Hepatocyte (in vitro differentiated cells): ENCODE measurements at places on chromosomes 3 and 15. TPM values are rescaled to one million over a fixed set of nuclear protein-coding genes. Genes with fewer than 3 reads are reported as not detected.

SLC9C1 gene
- 0.30 TPM in 1 of 2 replicates, not detected in the other for polyA plus RNA-seq

SPTBN5 gene
- polyA plus RNA-seq, result 1.9 and 2.6 TPM in 2 replicates

CHRNA5 gene
- polyA plus RNA-seq, result 1.1 and 1.5 TPM in 2 replicates

GRCh38 chr15:41160639-41161315 is 44.7 kb upstream of the INO80 start:
- DNase-seq, result no peak

ADCY5 gene
- polyA plus RNA-seq, result 2.1 and 4.7 TPM in 2 replicates

- DNase-seq, result no peak
Observed at GRCh38 chr15:66261056-66261455, 7.5 kb upstream of the MEGF11 start.

GRCh38 chr3:112391648-112392047 is 58.7 kb downstream of the CD200 start:
- DNase-seq, result no peak

DNA sequence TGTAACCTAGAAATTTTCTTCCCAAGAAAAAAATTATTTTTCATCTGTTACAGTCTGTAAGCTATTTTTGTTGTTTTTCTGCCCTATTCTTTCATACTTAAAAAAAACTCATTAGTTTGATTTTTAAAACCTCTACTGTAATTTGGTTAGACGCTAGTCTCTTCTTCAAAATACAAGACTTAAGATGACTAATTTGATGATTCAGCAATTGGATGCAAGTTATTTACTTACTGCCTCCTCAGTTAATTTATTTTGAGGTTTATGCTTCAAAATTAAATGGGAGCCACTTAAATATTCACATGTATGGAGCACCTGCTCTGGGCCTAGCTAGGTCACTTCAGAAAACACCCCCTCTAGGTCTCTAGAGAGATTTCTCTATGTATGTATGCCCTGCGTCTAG is 132.4 kb downstream of the IQCH start:
- DNase-seq, result no peak

GRCh38 chr3:179955809-179956208 is 80.9 kb downstream of the PEX5L start:
- DNase-seq, result no peak

MYEF2 gene
- 10.6 and 11.7 TPM in 2 replicates for polyA plus RNA-seq

- peak; percentile 5 for DNase-seq
Observed at GRCh38 chr3:108189440-108189839, 32.8 kb downstream of the IFT57 start.

DNA sequence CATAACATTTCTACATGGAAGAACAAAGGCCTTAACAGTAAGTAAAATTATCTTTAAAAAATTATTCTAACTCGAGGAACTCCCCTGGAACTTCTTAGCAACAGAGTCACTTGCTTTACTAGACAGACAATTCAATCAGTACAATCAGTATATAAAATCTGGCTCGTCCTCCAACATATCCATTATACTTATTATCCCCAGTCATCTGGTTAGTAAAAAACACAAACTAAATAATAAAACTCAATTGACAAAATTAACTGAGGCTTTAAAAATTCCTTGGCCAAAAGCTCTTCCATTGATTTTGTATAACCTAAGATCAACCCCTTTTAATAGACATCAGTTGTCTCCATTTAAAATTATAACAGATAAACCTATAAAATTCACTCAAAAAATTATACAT is 105.6 kb downstream of the MYRIP start:
- no peak for DNase-seq

STRIT1 gene
- polyA plus RNA-seq, result 1.4 TPM in 1 of 2 replicates, not detected in the other

- peak; percentile 26 for DNase-seq
Observed at GRCh38 chr3:134796281-134797056, 1.4 kb downstream of the EPHB1 start.

DNA sequence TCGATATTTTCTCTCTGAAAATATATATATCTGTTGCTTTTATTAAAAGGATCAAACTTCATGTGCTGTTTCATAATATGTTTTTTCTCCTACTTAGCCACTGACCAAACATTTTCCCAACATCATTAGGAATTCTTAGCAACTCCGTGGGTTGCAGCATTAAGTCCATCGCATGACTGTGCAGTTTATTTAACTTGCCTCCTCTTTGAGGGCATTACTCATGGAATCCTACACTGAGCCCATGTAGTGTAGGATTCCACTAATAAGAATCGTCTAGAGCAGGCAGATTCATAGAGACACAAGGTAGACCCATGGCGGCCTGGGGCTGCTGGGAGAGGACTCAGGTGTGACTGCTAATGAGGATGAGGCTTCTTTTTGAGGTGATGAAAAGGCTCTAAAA is 49.3 kb downstream of the CMTM6 start:
- DNase-seq, result no peak

SLC24A5 gene
- not detected in 2 replicates for polyA plus RNA-seq

- no peak for DNase-seq
Observed at GRCh38 chr3:60094392-60094947, 1044.6 kb upstream of the CFAP20DC start.
